ENCODE measurements at places on chromosomes 4 and X.
A peak's percentile ranks its signal among the peaks of the same experiment; 100 is the strongest.

GRCh38 chr4:74331252-74331651 lies 23.0 kb downstream of the EPGN start:
- no peak for DNase-seq
- H3K36me3 ChIP-seq: no peaks in the 10 kb centered on the region
- H3K27me3 ChIP-seq: no peaks in the 10 kb centered on the region
- H3K4me1 ChIP-seq: 0 out of 2 replicates have a peak, but pooled peaks cover 3% of the 10 kb centered on the region
- no peak overlapping the region for H3K27ac ChIP-seq

GRCh38 chr4:84401701-84402306 lies 97.3 kb downstream of the NKX6-1 start:
- no peaks in the 10 kb centered on the region for H3K27me3 ChIP-seq
- DNase-seq: peak; percentile 23
- H3K4me1 ChIP-seq: no peaks in the 10 kb centered on the region
- H3K4me3 ChIP-seq: no peak overlapping the region

DNA sequence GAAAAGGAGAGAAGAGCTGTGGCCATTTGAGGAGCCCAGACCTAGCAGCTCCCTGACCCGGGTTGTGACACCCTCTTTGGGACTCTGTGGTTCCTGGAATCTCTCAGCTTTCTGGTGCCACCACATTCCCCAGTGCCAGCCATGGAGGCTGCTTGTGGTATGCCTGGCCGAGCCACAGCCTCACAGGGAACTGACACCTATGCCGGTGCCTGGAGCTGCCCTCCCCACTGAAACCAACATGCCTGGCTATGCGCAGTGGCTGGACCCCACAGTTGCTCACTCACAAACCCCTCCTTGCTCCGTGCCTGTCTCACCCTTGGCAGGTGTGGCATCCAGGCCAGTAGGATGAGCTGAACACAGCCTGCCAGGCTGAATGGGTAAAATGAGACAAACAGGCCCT lies 749.4 kb downstream of the ARAP2 start:
- H3K27me3 ChIP-seq: no peaks in the 10 kb centered on the region
- H3K36me3 ChIP-seq: no peaks in the 10 kb centered on the region
- DNase-seq: no peak
- no peak overlapping the region for H3K27ac ChIP-seq

GRCh38 chr4:37802068-37802666 lies 24.3 kb upstream of the PGM2 start:
- peaks cover 15% of the 10 kb centered on the region for H3K4me1 ChIP-seq
- H3K27me3 ChIP-seq: no peaks in the 10 kb centered on the region
- DNase-seq: peak; percentile 79
- H3K27ac ChIP-seq: no peak overlapping the region

DNA sequence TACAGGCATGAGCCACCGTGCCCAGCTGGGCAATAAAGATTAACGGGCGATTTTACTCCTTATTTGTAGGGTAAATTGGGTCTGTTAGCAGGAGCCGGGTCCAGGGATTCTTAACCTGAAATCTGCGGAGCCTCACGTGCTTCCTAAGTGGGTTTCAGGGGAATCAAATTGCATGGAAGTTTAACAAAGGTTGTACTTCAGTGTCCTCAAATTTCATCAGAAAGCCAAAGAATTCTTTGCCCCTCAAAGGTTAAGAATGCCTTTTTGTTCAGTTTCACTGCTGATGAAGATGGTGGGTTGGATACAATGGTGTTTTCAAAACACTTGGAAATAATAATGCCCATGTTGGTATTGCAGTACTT lies 67.9 kb downstream of the AFF1 start:
- no peaks in the 10 kb centered on the region for H3K27me3 ChIP-seq
- peak; percentile 71 for DNase-seq
- H3K27ac ChIP-seq: peak overlapping the region; percentile 48
- peaks cover 73% of the 10 kb centered on the region for H3K4me1 ChIP-seq

- peak overlapping the region; percentile 79 for H3K4me3 ChIP-seq
- H3K27ac ChIP-seq: no peak overlapping the region
- H3K36me3 ChIP-seq: no peaks in the 10 kb centered on the region
- peak; percentile 25 for DNase-seq
- H3K27me3 ChIP-seq: peaks cover 33% of the 10 kb centered on the region
Measured at GRCh38 chr4:139736661-139737060, 71.0 kb downstream of the MGST2 start.

Data from GM23338 (cell line).